Cerebellum (tissue), 4 donors: ENCODE measurements at places on chromosomes 2 and 18. TPM values are rescaled to one million over a fixed set of nuclear protein-coding genes. Genes with fewer than 3 reads are reported as not detected.

Gene PSD4
- total RNA-seq = 4.0 TPM

Gene KCNE4
- 1.5 TPM for total RNA-seq

Gene DNAH7
- total RNA-seq = 12.1 TPM

Gene COL4A3
- total RNA-seq = 5.4 TPM

Gene GRHL1
- total RNA-seq = 17.2 TPM

Gene PPM1G
- total RNA-seq = 37.5 TPM

Gene MROH2A
- total RNA-seq = not detected

Gene CDK5R2
- total RNA-seq = 4.9 TPM

Gene EGR4
- 0.09 TPM for total RNA-seq

Gene HNRNPLL
- total RNA-seq = 102 TPM

Gene PSMD1
- total RNA-seq = 80.6 TPM

DNA sequence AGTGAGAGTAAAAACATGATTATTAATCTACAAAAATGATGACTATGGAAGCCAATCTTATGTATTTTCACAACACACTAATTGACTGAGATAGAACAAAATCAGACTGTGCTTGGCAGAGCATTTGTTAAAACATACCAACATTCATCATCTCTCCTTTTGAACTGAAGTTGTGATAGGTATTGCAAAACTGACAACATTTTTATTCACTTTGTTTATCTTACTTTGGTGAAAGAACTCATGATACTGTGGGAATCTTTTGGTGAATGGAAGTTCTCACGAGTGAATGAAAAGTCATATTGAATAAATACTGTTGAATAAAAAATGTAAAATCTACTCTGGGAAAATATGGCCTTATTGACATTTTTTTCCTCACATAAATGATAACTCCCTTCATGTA, 1430.2 kb upstream of the PIK3C3 start:
- DNase-seq = no peak

- DNase-seq = no peak
These were observed 76.1 kb downstream of the SEPTIN10 start for GRCh38 chr2:109537565-109538222.

DNA sequence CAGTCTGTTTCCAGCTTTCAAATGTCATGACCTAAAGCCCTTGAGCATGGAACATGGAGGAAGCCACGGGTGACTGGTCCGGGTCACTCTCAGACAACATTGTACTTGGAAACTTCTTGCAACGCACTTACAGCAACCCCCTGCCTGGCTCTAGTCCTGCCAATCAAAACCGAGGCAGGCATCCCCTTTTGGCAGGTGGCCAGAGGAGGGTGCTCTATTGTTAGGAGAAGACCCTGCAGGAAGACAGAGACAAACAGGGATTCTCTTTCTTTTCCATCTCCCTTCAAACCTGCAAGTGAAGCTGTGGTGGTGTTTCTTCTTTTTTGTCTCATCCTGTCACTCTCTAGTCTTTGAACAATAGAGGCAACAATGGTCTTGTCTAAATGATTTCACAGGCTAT, 667.2 kb downstream of the ZEB2 start:
- no peak for DNase-seq

- DNase-seq = no peak
These were observed 118.5 kb upstream of the COL5A2 start for GRCh38 chr2:189298038-189298437.

DNA sequence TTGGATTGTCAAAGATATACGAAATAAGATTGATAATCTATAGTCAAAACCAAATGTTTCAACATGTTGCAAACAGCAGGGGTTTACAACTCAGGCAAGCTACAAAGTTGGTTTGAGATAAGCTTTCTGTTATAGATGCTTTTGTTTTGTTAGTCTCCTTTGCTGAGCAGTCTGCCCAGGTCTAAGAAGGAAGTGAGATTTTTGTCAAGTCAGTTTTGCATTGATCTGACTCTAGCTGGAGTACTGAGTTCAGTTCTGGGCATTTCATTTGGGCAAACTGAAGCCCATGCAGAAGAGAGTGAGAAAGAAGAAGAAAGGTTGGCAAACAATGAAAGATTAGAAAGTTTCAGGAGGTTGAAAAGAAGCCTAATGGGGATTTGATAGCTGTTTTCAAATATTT, 983.0 kb upstream of the SLC39A10 start:
- DNase-seq = no peak

DNA sequence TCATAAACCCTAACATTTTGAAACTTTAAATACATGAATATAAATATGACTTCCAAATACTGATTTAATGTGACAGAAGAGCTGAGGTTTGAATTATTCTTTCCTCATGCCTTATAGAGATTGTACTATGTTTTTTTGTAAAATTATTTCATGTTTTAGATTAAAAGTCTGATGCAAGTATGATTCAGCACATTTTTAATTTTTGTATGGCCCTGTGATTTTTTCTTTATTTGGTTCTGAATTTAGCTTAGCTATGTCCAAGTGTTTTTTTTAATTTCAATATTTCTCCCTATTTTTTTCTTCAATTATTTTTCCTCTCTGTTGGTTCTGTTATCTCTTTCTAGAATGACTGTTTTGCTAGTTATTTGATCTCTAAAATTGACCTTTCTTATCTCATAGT, 552.1 kb downstream of the XIRP2 start:
- DNase-seq = no peak

- no peak for DNase-seq
These were observed 5.6 kb upstream of the ACYP2 start for GRCh38 chr2:54109848-54110247.

GRCh38 chr2:31812051-31812798, 198.6 kb downstream of the MEMO1 start:
- DNase-seq = no peak

GRCh38 chr18:73669297-73669696, 478.3 kb downstream of the FBXO15 start:
- no peak for DNase-seq

- DNase-seq = no peak
These were observed 745.3 kb downstream of the SATB2 start for GRCh38 chr2:198712485-198712884.

DNA sequence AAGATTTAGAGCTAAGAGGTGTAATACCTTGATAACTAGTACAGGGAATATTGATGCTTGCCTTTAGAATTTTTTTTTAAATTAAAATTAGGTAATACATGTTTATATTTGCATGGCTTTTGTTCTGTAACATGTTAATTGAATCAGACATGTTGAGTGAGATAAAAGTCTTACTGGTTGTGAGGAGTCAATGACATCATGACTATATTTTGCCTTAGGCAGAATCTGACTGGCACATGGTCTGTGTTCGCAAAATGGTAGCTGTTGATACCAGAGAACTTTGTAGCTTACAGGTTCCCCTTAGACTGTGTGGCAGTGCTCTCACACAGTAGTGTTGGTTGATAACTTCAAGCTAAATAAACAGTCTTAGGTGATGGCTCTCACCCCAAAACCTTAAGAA, 199.7 kb downstream of the PTPRM start:
- DNase-seq = no peak

DNA sequence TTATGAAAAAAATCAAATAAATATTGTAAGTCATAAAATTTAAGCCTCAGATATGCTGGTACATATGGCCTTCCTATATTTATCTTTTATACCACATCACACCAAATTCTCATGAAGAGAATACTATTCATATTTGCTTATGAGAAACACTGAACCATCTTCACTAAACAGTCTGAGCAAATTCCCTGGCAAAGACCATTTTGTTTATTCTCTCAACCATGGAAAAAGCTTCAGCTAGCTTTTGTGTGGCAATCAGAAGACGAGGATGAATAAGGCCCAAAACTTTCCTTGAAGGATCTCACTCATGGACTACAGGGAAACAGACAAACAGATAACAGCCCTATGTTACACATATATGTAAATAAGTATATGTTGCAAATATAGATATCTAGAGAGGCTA, 252.1 kb downstream of the TMX3 start:
- DNase-seq = no peak

GRCh38 chr2:181575024-181575649, 81.8 kb downstream of the CERKL start:
- DNase-seq = peak; percentile 55

DNA sequence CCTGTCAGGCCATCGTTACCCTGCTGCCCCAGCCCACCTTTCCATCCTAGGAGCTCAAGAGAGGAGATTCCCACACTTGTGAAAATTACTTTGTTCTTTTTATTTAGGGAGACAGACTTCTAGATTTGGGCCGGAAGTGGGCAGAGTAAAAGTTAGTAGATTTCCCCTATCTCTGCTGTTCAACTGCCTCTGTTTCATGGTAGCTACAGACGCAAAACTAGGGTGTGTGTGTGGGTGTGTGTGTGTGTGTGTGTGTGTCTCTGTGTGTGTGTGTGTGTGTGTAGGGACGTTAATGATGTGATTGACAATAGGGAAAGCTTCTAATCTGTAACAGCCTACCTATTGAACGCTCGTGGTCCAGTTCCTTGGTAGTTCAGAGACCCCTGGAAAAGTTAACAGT, 438 bp downstream of the PSMA8 start:
- DNase-seq = no peak

DNA sequence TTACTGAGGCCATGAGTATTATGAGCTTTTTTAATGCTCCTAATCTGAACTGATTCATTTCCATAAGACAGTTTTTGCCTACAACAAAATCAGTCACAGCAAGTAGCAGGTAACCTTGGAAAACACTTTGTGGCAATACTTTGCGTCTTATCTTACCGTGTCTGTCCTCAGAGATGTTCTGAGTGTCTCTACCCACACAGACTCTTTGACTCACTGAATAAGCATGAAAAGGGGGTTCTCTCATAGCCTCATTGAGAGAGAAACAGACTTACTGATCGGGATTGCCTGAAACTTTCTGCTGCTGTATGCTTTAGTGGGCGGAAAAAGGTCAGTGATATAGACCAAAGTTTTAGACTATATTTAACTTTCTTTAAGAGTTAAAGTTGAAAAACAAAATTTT, 92.6 kb downstream of the MYL12B start:
- DNase-seq = no peak

DNA sequence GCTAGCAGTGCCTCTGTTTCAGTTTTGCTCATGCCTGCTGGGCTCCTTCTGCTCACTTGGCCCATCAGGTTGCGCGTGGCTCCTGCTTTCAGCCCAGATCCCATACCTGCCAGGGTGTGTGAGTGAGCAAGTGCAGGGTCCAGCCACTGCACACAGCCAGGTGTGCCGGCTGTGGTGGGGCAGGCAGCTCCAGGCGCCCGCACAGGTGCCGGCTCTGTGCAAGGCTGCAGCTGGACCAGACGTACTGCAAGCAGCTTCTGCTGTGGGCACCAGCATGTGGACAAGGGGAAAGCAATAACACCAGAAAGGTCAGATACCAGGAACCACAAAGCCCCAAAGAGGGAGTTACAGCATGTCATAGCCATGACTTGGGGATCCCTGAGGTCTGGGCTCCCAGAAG, 5.6 kb upstream of the PCARE start:
- DNase-seq = no peak

GRCh38 chr2:168585700-168586099, 129.6 kb downstream of the CERS6 start:
- no peak for DNase-seq

GRCh38 chr2:80075719-80076118, 228.8 kb downstream of the LRRTM1 start:
- no peak for DNase-seq

DNA sequence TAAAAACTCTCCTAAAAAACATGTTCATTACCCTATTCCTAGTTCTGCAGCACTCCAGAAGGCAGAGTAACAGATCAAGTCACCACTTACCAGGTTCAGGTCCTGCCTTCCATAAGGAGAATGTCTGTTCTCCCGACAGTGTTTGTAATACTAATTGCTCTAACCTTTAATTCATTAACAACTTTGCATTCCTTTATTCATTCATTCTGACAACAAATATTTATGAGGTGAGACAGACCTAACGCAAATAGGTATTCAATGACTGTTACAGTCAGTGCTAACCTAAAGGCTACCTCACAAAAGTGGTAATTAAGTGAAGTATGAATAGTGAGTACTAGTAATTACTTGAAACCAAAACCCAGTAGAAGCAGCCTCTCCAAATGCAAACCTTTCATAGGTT, 224.0 kb downstream of the AFF3 start:
- no peak for DNase-seq

- no peak for DNase-seq
These were observed 15.5 kb upstream of the RAB10 start for GRCh38 chr2:26018184-26019055.

DNA sequence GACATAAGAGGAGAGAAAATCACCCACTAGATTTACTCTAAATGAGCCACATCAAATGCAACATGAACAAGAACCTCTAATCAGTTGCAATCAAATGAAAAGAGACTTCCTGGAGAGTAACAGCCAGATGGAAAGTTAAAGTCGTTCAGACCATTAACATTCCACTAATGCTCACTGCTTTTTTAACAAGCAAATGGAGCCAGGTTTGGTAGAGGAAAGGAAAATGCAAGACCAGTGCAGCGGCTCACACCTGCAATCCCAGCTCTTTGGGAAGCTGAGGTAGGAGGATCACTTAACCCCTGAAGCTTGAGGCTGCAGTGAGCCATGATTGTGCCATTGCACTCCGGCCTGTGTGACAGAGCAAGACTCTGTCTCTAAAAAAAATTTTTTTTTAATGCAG, 48.5 kb downstream of the CACNB4 start:
- DNase-seq = no peak
